ENCODE measurements at places on chromosomes 1 and 21.

DNA sequence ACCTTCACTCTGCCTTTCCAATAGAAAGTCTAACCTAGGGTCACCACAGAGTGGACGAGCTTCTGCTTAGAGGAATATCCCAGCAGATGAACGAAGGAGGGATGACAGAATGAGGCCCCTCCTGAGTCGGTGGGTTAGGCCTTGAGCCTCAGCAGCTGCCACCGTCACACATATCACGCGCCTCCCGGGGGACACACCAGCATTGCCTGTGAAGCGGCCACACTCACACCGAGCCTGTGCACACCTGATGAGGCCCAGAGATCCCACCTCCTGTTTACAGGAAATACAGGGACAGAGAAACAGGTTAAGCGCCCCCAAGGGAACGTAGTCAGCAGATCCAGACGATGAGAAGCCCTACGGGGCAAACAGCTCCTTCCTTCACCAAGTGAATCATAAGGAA, 25.1 kb upstream of the LRRC47 start:
- DNase-seq, result no peak

DNA sequence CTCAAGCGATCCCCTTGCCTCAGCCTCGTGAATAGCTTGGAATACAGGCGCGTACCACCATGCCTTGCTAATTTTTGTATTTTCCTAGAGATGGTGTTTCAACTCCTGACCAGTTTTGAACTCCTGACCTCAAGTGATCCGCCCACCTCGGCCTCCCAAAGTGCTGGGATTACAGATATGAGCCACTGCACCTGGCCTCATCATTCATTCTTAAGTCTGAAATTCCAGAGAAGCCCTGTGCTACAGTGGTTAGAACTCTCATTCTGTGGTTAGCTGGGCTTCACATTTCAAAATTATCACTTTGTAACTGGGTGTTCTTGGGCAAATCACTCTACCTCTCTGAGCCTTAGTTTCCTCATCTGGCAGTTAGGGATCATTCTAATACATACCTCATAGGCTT, 86.1 kb upstream of the POU3F1 start:
- no peak for DNase-seq

GRCh38 chr1:54284781-54285529, 85.0 kb downstream of the MRPL37 start:
- no peak for DNase-seq

GRCh38 chr1:100483230-100483629, 54.7 kb upstream of the GPR88 start:
- no peak for DNase-seq

DNA sequence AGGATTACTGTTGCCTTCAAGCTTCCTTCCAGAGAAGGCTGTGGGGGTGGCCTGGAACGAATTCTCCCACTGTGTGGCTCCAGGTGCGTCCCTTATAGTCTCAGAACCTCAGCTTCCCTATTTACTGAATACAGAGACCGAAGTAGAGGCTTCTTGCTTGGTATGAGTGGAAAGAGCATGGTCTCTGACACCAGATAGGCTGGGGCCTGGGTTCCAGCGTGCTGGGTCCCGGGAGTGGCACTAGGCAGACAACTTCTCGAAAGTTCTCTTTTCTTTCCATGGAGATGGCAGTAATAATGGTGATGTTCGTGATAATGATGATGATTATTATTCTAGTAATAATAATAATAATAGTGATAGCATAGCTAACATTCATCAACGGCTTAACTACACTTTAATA, 161.7 kb downstream of the PTPRU start:
- DNase-seq, result no peak

DNA sequence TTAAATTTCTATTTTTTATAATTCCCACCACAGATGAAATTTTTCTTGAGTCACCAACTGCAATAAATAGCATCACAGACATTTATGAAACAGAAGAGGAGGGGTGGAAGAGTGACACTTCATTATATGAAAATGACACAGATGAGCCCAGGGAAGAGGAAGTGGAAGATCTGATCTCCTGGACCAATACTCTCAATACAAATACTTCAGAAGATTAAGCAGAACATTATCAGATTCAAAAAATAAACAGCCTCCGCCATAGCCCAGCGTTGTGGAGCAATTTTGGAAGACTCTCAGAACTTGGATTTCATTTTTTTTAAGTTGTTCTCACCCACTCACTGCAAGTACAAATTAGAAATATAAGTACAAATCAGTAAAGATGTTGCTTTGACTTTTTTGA, 63.6 kb downstream of the UBE2U start:
- no peak for DNase-seq

DNA sequence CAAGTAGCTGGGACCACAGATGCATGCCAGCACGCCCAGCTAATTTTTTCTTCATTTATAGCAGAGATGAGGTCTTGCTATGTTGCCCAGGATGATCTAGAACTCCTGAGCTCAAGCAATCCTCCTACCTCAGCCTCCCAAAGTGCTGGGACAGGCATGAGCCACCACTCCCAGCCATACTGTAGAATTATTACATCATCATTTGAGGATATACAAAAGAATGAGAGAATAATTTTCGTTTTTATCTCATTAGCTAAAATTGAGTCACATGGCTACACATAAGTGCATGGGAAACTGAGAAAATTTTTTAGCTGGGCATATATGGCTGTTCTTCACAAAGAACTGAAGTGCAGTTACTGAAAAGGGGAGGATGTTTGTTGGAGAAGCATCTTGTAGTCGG, 21.2 kb downstream of the STXBP3 start:
- DNase-seq, result no peak

DNA sequence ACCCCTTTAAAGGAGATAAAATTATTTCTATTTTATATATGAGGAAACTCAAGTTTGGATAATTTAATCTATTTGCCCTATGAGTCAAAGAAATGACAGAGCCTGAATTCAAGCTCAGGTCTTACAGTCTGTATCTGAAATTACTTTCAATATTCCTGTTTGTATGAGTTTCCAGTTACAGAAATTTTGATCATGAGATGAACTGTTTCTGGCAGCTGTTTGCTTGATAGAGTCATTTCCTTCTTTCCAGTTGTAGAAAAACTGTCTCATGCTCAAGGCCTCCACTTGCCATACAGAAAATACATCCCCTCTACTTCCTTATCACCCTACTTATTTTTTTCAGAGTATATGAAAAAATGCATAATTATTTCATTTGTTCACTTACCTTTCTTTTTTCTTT, 87.6 kb downstream of the PTPRC start:
- no peak for DNase-seq

DNA sequence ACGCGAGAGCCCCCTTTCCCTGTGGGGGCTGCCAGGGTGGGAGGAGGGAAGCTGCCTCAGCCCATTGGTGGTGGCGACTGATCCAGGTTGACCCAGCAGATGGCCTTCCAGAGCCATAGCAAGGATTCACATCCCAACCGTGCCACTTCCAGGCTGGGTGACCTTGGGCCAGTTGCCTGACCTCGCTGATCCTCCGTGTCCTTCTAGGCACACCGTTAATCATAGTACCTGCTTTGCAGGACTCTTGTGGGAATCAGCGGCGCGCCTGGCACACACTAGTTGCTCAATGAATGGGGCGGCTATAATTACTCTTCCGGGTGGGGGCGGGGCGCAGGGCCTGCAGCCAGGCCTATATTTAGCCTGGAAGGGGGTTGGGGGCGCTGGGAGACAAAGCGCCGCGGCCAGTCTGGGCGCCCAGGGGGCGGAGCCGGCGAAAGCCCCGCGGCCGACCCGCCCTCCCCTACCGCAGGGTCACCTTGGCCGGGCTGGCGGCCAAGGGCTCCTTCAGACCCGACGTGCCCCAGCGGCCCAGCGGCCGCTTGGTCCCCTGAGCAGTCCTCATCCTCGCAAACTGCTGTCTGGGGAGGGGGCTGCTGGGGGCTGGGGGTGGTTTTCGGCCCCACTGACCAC, 5.1 kb downstream of the HSPB7 start:
- DNase-seq, result peak; percentile 65

DNA sequence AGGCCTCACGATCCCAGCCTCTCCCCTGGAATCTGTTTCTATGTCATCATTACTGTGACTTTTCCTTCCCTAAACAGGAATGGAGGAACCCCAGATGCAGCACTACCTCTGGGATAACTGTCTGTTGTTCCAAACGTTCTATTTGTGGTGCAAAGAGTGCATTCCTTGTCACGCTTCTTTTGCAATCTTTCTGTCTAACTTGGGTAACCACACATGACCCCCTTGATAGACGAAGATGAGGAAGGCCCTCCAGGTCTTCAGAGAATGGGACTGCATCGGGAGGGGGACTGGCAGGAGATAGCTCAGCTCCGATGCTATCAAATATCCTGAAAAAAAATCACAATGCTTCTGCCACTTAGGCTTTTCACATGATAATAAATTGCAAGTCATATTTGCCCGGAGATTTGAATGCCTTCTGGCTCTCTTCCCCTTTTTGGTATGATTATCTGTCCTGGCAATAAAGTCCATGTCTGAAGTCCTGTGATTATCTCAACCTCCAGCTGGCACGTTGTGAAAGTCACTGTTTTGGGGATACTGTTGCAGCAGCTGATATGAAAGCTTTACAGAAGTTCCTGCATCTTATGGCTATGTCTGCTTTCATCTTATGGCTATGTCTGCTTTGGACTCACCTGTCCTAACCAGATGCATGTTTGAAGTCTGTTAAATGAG, 148.7 kb upstream of the LMO4 start:
- DNase-seq, result no peak

DNA sequence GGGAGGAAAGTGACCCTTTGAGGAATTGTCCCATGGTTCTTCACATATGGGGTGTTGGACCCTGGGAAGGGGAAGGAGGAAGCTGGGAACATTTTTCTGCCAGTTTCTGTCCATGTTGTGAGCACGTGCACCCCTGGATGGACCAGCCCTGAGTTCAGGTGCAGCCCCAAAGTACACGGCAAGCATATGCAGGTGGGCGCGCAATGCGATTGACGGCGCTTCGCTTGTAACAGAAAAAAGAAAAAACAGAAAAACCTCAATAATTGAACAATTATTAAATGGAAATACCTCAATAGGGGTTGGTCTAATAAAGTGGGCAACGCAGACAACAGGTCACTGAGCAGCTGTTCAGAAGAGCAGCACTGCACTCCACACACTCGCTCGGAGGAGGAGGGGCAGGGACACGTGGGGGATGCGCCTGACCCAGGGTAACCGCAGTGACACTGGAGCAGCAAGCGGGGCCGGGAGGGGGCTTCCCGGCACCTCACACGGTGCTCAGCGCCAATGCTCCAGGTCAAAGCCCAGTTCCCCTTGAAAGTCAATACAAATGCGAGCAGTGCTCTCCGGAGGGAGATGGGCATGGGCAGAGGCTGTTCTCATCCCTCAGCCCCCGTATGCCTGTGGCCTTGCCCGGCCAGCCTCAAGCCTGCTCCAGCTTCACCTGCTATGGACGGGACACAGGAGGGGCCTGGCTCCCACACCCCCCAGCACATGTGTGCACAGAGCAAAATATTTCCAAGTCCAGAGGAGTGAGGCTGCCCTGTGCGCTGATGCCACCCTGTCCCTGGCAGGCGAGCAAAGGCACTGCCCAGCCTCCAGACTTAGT, 6.6 kb upstream of the ACTRT2 start:
- DNase-seq, result no peak
